ENCODE measurements at places on chromosomes 1 and 21. TPM values are rescaled to one million over a fixed set of nuclear protein-coding genes. Genes with fewer than 3 reads are reported as not detected.

Gene ODF2L
- 128 TPM for polyA plus RNA-seq

Gene SIPA1L2
- polyA plus RNA-seq: 28.6 TPM

- DNase-seq: no peak
Observed at GRCh38 chr1:167774710-167775109, 52.9 kb downstream of the MPZL1 start.

DNA sequence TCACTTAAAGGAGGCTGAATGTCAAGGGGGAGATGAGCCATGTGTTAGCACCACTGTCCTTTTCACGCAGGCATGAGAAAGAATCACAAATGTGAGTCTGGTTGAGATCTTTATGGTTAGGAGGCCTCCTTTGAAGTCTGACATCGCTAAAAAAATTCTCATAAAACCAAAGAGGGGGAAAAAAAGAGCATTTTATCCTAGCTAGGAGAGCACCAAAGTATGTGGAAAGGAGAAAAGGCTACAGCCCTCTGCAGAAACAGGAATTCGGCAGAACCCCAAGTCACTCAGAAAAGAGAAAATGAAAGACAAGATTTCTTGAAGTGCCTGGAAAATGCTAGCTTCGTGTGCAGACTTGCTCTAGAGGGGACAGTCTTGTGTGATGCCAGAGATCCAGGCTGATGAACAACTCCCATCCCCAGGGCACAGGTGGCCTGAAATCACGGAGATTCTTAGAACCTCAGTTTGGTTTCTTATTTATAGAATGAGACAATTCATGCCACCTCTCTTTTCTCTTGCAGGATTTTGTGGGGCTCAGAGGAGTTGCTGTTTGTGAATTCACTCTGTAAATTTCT is 61.5 kb downstream of the RUNX1 start:
- no peak for DNase-seq

- DNase-seq: no peak
Observed at GRCh38 chr1:68148631-68149030, 83.7 kb downstream of the WLS start.

All from left lung (tissue), 14 donors.